ENCODE measurements at places on chromosomes 1 and 21.

- DNase-seq: no peak
Measured at GRCh38 chr21:14486869-14487268, 59.2 kb downstream of the SAMSN1 start.

- DNase-seq: no peak
Measured at GRCh38 chr1:205512059-205513045, 7.9 kb downstream of the CDK18 start.

- no peak for DNase-seq
Measured at GRCh38 chr1:109516872-109517271, 7.3 kb upstream of the AMIGO1 start.

DNA sequence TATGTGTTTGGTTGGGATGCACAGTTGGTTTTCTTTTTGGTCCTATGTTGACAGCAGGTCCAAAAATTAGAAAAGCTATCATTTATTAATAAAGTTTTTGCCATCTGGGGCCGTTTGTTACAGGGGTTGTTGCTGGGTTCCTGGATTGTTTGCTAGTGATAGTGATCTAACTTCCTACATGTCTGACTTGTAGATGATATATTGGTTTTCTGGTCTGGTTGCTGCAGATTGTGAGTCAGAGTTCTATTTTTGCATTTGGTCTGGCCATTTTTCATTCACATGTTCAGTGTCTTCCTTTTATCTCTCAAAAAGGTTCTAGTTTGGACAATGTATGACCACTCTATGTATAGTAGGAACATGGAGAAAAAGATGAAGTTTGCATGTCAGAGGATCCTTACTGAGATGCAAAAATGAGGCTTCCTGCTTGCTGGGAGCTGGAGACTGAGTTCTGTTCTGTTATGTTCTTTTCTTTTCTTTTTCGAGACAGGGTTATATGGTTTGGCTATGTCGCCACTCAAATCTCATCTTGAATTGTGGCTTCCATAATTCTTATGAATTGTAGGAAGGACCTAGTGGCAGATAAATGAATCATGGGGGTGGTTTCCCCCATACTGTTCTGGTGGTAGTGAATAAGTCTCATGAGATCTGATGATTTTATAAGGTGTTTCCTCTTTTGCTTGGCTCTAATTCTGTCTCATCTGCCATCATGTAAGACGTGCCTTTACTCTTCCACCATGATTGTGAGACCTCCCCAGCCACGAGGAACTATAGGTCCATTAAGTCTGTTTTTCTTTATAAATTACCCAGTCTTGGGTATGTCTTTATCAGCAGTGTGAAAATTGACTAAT, 4.2 kb upstream of the NVL start:
- no peak for DNase-seq

GRCh38 chr1:239293350-239294110, 92.8 kb upstream of the CHRM3 start:
- no peak for DNase-seq
